ENCODE measurements at places on chromosomes 4 and X. TPM values are rescaled to one million over a fixed set of nuclear protein-coding genes. Genes with fewer than 3 reads are reported as not detected.

GRCh38 chr4:128831531-128832242 is 22.2 kb downstream of the JADE1 start:
- DNase-seq, result no peak

DNA sequence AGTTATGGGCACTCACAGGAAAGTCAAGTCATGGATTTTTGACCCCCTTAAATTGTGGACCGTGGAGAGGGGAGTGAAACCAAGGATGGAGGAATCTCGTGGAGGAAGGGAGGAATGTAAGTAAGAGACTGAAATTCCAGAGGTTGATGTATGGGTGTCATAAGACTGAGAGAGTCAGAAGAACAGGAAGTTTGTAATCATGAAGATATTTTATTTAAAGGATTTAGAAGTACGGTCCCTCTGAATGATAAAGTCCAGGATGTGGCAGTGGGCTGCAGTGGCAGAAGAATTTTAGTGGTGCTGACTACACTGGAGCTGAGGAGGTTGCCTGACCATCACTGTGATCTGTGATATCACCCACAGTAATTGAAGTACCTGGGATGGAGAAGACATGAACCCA is 57.8 kb downstream of the DCLK2 start:
- no peak for DNase-seq

DNA sequence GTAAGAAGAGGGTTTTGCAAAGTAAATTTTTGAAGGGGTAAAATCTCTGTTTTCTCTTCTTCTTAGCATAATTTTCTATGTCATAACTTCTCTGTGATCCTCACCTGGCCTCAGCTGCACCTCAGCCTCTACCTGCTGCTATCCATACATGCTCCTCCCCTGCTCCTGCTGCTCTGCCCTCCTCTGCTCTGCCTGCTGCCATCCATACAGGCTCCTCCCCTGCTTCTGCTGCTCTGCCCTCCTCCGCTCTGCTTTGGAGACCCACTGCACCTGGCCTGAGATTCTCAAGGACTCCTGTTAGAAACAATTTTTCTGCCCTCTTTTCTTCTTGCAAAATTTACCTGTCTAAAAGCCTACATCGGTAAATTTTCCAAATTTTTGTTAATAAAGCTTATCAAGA is 388.6 kb upstream of the PITX2 start:
- DNase-seq, result no peak

- peak; percentile 30 for DNase-seq
Observed at GRCh38 chrX:150547375-150548115, 20.9 kb upstream of the MTM1 start.

GRCh38 chrX:12946406-12946805 is 28.5 kb upstream of the TMSB4X start:
- DNase-seq, result no peak

GRCh38 chrX:107723511-107723910 is 52.1 kb downstream of the TSC22D3 start:
- no peak for DNase-seq

DNA sequence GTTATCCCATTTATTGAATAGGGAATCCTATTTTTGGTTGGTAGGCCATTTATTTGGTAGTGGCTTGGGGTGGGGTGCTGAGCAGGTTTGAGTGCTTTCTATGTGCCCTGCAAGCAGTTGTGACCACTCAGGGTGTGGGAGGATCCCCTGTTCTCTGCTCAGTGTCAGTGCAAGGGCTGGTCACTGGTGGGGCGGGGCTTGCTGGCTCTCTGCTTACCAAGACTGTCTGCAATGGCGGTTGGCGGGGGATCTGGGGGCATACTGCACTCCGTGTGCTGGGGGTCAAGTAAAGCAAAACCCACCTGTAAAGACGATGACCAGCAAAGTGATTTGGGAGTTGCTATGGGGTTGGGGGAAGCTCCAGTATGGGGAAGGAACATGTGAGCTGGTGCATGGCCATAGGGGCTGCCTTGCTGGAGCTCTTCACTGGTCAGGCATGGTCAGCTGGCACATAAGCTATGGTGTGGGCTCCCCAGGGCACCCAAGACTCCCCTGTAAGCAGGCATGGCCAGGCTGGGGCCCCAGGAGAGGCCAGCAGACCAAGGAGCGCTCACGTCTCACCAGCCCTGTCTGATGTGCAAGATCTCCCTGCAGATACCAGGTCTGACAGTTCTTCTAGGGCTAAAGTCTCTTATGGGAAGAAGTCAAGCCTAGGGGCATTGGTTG is 83.0 kb upstream of the GRXCR1 start:
- no peak for DNase-seq

- DNase-seq, result no peak
Observed at GRCh38 chr4:146041139-146042004, 102.7 kb upstream of the ZNF827 start.

- DNase-seq, result peak; percentile 31
Observed at GRCh38 chr4:89307446-89308160, at the start of gene GPRIN3. GPRIN3 (minus strand) TSS chr4:89307800; CDS start chr4:89250110, 57,690 bp downstream.

Gene ITGB1BP2
- total RNA-seq, result 1.6 TPM

DNA sequence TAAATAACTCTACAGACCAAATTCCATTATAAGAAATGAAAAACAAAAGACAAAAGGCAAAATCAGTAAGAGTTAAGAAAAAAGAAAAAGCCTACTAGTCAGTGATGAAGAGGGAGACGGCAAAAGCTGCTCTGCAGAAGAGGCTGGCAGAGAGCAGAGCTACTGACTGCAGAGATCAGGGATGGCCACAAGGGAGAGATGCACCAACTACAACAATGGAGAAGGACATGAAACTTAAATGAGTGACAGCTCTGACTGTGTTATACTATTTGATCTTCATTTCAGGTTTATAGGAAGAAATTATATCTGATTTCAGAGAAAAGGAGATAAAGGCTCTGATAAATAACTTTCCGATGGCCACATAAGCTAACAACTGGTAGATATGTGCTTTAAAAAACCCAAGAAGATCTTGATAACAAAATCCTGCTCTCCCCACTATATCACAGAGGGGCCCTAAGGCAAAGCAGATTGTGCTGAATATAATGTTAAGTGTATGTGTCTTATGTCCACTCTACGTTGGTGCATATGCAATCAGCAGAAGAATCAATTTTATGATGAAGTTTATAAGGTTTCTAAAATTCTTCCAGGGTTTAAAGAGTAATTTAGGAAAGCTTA is 58.4 kb upstream of the COX18 start:
- DNase-seq, result no peak

DNA sequence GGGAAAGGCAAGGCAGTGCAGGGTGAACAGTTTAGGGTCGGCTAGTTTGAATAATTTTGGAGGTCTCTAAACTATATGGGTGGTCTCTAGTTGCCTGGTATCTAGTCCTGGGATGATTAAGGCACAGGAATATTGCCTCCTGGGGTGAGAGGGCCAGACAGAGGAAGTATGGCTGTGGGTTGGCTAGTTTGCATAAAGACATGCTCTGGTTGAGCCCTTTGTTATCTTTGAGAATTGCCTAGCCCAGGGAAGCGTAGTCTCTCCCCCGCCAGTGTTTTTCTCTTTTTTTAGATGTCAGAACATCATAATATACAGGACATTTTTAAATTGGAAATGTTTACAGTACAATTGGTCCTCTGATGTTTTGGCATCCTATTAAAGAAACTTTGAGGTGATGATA is 163.5 kb downstream of the PWWP3B start:
- DNase-seq, result no peak

- DNase-seq, result no peak
Observed at GRCh38 chr4:152997771-152998487, 61.8 kb downstream of the FHDC1 start.

Gene RRH
- 1.1 TPM for total RNA-seq

DNA sequence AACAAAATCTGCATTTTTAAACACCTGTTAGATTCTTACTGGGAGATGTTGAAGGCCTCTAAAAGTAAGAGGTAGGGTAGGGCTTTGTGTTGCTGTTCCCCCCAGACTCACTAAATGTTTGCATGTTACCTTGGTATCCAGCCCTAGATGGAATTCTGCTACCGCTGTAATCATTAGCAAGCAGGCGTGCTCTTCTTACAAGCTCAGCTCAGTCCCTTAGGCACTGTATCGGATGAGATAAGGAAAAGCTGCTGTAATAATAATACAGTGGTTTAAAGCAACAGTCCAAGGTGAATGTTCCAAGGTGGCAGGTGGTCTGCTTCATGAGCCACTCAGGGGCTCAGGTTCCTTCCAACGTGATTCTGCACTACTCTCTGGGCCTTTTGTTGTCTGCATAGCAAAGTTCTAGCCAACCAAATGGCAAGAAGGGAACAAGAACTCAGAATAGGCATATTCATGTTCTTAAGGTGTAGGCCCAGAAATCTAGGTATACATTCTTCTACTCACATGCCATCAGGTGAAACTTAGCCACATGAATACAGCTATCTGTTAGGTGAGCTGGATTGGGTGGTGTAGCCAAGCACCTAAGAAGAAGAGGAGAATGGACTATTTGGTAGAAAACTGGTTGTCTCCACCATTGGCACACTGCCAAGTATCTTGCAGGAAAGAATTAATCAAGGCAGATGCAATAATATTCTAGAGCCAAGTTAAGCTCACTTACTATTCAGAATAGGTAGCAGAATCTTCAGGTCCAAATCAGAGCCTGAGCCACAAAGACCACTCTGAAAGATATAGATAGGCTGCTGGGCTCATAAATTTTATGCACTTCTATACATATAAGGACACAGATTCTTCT is 46.0 kb downstream of the COQ2 start:
- no peak for DNase-seq

GRCh38 chr4:138677212-138677611 is 338.4 kb upstream of the NOCT start:
- DNase-seq, result no peak

DNA sequence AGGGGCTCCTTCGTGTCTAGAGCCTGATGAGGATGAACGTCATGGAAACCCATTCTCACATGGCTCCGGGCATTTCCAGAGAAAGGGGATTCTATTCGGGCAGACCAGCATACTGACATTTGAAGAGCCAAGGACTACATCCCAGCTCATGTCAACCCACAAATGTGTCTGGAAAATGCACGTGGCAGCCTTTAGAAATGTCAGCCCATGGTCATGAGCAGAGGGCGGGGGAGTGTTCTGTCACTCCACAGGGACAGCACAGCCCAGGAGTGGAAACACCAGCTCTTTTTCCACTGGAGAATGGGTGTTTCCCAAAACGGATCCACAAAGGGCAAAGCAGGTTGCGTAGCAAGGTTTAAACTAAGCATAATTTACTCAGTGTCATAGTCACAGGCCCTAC is 207.0 kb downstream of the BCOR start:
- DNase-seq, result no peak

Gene TMPRSS11B
- not detected for total RNA-seq

- DNase-seq, result no peak
Observed at GRCh38 chr4:34676400-34676799, 1567.9 kb downstream of the ARAP2 start.

Gene VCX3A
- total RNA-seq, result not detected

DNA sequence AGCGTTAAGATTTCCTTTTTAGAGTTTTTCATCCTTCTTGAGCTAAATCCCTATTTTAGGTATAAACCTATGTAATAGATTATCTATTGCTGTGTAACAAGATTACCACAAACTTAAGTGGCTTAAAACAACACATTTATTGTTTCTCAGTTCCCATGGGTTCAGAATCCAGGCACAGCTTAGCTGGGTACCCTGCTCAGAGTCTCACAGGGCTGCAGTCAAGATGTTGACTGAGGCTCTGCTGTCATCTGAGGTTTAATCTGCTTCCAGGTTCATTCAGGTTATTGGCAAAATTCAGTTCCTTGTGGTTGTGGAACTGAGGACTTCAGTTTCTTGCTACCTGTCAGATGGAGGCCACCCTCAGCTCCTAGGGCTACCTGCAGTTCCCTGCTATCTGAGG is 60.9 kb downstream of the GK start:
- DNase-seq, result no peak

DNA sequence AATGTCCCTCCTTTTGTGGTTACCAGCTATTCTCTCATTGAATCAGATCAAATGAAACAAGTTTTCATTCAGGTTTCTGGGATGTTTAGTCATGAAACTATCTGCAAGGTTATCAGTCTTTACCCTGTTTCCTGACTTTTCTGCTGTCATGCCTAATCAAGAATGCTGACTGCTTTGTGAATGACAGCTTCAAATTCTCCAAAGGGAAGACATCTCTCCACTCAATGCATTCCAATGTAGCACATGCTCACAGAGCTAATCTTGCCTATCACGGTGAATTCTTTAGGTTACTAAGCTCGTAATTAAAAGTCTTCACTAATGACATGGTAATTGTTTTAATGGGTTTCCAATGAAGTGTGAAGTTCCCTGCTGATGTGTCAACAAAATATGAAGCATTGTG is 1068.5 kb downstream of the PCDH7 start:
- DNase-seq, result no peak

Gene UGT2B11
- total RNA-seq, result not detected

DNA sequence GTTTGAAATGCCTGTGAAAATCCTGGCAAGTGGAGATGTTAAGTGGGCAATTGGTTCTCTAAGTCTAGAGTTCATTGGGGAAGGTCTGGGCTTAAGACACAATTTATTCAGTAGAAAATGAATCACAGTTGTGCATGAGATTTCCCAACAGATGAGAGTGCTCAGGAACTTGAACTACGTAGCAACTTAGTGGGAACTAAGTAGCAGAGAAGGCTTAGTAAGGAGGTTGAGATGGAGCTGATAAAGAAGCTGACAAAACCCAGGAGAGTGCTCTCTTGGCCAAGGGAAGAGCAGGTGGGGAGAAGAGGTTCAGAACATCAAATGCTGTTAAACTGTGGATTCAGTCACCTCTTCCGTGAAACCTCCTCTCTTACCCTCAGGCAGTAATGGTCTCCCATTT is 33.0 kb downstream of the AFF1 start:
- no peak for DNase-seq

DNA sequence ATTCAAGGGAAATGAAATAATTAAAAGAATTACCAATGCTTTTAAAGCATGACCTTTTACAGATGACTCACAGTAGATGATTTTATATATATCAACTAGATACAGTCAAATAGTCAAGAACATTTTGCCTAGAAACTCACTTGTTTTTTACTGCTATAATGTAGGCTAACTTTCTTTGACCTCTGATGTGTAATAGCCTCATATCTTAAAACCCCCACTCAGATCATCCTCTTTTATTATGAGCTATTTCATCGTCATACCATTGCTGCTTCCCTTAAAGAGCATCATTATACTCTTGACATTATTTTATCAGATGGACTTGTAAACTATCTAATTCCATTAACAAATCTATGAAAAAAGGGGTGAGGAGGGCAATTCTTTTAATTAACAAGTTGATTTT is 355.9 kb upstream of the AGA start:
- DNase-seq, result no peak

DNA sequence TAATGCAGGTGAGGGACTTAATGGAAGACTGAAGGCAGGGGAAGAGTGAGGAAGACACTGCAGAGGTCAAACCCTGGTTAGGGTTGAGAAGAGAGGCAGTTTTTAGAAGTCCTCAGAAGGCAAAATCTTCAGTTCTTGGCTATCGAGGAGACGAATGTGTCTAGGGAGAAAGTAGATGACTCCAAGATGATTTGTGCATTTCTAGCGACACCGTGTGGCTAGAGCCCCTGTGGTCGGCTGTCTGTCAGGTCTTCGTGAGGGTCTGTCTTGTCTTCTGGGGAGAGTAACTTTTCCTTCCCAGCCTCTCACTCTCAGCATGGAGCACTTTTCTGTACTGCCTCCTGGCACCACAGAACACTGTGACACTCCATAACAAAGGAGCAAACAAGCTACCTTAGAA is 458.1 kb downstream of the STIM2 start:
- no peak for DNase-seq

Gene CT45A1
- total RNA-seq, result not detected

Measured in omental fat pad (tissue), 4 donors.